ENCODE measurements at places on chromosomes 12 and 14.

GRCh38 chr12:108136697-108137096 is 7.6 kb downstream of the WSCD2 start:
- no peak for DNase-seq

- DNase-seq: no peak
Observed at GRCh38 chr14:91305650-91306431, 61.3 kb upstream of the GPR68 start.

DNA sequence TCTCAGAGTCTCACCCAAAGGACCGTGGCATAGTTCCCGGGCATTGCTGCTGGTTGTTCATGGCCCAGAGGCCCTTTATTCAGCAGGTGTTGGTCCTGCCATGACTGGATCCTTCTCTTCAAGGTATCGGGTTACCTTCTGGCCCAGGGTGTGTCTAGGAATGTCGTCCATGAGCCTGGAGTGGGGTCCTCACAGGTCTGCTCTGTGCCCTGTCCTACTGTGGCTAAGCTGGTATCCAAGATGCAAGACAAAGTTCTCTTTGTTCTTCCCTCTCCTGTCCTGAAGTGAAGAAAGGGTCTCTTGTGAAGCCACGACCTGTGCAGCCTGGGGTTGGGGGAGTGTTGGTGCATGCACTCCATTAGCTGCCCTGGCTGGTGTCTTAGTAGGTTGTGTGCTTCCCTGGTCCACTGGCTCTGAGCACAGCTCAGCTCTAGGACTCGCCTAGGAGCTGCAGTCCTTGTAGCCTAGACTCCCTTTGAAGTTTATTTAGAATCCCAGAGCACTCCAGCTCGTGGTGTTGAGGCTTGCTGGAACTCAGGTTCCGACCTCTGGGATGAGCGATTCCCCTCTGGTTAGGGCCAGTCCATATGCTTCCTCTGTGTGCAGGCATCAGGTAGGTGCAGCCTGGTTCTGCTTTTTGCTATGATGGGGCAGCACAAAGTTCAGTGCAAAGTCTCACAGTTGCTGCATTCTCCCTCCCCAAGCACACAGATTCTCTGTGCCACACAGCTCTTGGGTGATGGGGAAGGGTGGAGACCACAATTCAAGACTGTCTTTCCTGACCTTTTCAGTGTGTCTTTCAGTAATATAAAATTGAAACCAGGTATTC is 117.4 kb downstream of the NUBPL start:
- no peak for DNase-seq

DNA sequence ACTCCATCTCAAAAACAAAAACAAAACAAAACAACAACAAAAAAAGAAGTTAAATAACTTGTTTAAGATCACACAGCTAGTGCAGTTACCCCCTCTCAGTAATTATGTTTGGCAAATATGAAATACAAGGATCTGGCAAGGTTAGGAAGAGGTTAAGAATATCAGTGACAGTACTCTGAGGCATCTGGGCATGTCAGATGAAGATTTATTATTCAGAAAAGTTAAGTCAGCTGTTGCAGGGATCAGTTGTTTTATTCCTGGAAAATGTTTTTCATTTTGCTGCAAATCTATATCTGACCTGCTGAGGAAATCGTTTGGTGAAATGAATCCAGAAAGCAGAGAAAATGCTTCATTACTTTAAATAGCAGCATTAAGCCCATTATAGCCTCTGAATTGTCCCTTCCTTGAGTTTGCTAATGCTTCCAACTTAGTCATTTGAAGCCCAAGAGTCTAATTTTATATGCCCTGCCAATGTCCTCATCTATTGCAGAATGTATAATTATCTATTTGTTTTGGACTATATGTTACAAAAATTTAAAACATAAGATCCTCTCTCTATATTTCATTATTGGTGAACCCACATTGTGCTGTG is 8.1 kb downstream of the GPX2 start:
- DNase-seq: no peak

DNA sequence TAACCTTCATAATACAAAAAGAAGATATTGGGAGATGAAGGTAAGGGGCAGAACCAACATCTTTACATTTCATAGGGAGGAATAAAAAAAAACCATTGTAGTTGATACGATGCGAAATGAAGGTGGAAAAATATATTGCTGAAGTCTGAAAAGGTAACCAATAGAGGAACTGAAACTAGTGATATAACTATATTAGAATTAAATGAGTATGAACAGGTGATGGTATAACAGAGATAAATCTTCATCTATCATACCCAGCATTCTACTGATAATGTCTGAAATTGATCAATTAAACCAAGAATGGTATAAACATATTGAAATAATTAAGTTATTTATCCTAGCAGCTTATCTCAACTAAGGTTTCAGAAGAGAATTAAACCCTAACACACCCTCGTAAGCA is 332.1 kb downstream of the NELL2 start:
- DNase-seq: no peak

GRCh38 chr12:131893605-131894312 is 663 bp upstream of the ULK1 start:
- no peak for DNase-seq

GRCh38 chr12:14920475-14921126 is 17.7 kb downstream of the ERP27 start:
- no peak for DNase-seq

GRCh38 chr12:45944771-45945170 is 45.6 kb downstream of the SCAF11 start:
- no peak for DNase-seq

DNA sequence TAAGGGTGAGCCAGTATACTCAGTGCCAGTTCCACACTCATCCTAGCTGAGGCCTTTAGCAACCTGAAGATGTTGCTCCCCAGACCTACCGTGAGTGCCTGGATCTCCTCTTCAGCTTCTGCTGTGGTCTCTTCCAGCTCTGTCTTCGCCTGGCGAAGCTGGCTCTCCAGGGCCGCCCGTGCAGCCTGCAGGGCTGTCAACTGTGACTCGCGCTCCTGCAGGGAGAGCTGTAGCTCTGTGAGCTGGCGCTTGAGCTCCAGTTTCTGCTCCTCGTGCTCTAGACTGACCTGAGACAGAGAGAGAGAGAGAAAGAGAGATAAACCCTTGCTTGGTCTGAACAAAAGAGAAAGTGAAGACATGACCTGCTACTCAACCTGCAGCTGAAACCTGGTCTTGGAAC is 84.0 kb downstream of the PRKAB1 start:
- DNase-seq: no peak

- DNase-seq: no peak
Observed at GRCh38 chr14:81301371-81301770, 80.6 kb upstream of the GTF2A1 start.

DNA sequence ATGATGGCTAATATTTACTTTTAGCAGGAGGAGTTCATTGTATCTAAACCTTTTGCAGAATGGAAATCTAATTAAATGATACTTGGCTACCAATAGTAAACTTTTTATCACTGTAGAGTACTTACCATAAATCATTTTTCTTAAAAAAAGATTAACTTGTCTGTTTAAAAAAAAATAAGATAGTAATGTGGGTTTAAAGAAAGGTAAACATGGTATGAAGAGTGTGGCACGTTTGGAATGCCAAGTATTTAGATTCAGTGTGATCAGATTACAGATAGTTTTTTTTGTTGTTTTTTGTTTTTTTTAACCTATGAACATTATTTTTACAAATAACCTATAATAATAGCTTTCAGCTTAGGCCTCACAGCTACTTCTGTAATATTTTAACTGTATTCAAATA is 25.8 kb downstream of the KTN1 start:
- no peak for DNase-seq

DNA sequence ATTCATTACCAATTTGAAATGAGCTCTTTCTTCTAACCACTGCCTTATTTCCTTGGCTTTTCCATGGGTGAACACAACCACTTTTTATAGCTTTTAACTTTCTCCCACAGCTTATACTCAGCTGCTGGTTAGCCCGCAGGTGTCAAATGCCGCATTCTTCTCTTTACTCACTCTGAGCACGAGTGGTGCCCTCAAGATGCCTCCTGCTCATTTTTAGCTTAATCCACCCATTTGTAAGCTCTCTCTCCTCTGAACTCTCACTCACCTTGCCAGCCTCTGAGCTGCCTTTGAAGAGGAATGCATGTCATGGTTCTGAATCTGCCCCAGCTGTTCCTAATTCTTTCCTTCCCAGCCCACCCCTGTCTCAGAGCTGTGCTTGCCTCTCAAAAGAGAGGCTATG is 449.4 kb upstream of the PRICKLE1 start:
- DNase-seq: no peak

- no peak for DNase-seq
Observed at GRCh38 chr12:119259484-119259883, 75.0 kb upstream of the CCDC60 start.

DNA sequence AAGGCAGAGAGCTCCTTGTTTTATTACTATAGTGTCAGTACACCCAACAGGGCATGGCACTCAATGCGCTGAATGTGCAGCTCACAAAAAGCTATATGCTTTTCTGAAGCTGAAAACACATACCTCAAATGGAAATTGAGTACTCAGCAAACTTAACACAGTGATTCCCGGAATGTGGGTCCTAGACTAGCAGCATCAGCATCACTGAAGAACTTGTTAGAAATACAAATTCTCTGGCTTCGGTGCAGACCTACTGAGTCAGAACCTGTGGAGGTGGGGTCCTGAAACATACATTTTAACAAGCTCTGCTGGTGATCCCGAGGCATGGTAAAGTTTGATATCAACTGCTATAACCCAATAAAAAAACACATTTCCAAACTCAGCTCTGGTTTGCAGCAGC is 14.9 kb downstream of the RERG start:
- DNase-seq: no peak

DNA sequence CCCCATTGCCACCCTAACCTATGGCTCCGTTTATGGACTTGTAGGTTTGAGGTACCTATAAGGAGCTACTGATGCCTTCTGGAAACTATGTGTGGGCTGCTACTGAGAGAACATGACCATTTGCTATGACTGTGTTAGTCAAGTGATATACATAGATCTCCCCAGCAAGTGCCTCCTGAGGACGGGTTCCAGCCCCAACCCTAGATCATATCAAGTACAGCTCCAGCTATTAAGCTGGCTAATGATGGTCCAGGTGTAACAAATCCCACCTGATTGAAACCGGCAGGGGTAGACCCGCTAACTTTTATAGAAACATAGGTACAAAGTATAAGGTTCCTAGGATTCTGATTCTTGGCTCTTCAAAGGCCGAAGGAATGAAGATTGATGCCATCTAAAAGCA is 23.7 kb downstream of the NINJ2 start:
- no peak for DNase-seq

- no peak for DNase-seq
Observed at GRCh38 chr14:69937367-69938081, 58.3 kb downstream of the SMOC1 start.

GRCh38 chr12:77025782-77026314 is 39.5 kb downstream of the E2F7 start:
- no peak for DNase-seq

Data from SHP77 treated with DMSO at 0.1 percent for 48 hours (cell line).